ENCODE measurements at places on chromosomes 2 and 18. TPM values are rescaled to one million over a fixed set of nuclear protein-coding genes. Genes with fewer than 3 reads are reported as not detected.

Gene PLEK
- total RNA-seq, result not detected

Gene ANKRD23
- total RNA-seq, result 1.8 TPM

Gene IL18RAP
- not detected for total RNA-seq

Gene GCG
- total RNA-seq, result not detected

Gene FBXO36
- total RNA-seq, result 1.2 TPM

Gene FKBP7
- 11.7 TPM for total RNA-seq

Gene CENPA
- 47.2 TPM for total RNA-seq

Gene CAVIN2
- total RNA-seq, result 13.1 TPM

Gene PTPRM
- total RNA-seq, result 30.4 TPM

Gene CDH2
- 46.9 TPM for total RNA-seq

Gene HAAO
- not detected for total RNA-seq

Gene CCDC74A
- 14.2 TPM for total RNA-seq

Gene GKN1
- total RNA-seq, result 0.48 TPM

Gene RTP5
- not detected for total RNA-seq

All from A549 treated with RU486 at 1 μM for 4 hours (cell line).